Ovary (tissue), 10 donors: ENCODE measurements at places on chromosomes 1 and 21.

DNA sequence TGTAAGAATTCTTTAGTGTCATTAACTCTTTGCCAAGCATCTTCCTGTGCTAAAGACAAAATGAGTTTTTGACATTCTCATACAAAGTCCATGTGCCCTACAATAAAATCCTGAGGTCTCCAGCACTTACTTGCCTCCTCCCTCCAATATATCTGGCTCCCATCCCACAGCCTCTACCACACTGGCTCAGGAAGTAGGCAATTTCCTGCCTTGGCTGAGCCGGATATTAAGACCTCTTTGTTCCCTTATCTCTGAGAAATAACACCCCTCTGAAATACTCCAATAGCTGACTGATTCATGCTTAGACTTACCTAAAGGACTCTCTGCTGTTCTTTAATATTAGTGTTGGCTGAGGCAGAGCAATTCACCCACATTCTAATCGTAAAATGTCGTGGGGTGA, 37.6 kb upstream of the GORAB start:
- DNase-seq: no peak

- no peak for DNase-seq
Measured at GRCh38 chr1:39788426-39788757, 273 bp downstream of the BMP8B start.

- DNase-seq: no peak
Measured at GRCh38 chr1:150156868-150157603, 7.3 kb downstream of the PLEKHO1 start.

DNA sequence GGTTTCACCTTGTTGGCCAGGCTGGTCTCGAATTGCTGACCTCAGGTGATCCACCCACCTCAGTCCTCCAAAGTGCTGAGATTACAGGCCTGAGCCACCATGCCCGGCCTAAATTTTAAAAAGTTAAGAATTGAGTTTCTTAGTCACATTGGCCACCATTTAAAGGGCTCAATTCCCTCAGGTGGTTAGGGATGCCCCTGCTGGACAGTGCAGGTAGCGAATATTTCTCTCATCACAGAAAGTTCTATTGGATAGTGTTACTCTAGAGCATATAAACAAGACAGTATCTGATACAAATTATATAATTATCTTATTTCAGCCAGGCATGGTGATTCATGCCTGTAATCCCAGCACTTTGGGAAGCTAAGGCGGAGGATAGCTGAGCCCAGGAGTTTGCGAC, 320.2 kb downstream of the ZP4 start:
- DNase-seq: no peak

DNA sequence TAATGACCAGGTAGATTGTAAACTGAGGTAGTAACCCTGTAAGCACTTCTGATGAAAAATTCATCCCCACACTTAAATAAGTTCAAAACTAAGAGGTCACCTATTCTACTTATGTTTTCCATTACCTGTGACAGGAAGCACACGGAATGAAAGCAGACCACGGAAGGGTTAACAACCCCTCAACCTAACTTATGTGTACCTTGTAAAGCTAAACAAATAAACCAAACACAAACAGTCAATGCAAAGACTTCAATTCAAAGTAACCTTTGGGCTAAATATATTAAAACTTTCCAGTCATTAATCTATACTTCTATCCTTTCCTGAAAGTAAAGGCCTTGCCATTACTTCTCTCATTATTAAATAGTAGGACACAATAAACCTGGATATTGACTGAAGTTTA, 7.0 kb downstream of the PPP1R15B start:
- DNase-seq: no peak

DNA sequence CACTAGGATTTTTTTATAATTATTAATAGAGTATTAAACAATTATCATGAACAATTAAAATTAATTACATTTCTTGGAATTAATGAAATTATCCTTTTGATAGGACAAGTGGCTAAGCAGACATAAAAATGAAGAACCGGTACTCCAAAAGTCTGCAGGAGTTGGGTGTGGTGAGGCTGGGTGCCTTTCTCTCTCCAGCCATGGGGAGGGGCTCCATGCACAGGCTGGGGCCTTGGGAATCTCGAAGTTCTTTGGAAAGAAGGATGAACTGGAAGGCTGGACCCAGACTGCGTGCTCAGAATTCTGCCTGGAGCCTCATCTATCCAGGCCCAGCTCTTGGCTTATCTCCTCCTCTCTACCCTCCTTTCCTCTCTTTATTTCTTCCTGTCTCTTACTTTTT, 94.1 kb downstream of the ACTL8 start:
- DNase-seq: no peak
